ENCODE measurements at places on chromosomes 1 and 21.

DNA sequence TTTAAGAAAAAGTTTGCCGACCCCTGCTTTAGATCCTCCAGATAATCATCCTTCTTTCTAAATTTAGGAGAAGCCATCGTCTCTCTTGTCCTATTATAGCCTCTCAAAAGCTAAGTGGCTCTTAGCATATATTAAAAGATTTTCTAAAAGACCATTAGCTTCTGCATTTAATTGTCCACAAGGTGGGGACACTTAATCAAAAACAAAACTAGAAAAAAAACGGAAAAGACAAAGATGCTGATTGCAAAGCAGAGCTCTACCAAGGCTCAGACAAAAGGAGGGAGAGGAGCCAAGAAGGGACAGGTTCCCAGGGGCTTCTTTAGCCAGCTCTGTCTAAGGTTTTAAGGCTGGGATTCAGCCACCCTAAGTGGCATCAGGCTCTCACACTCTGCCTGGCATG, 128.3 kb upstream of the HMGB4 start:
- DNase-seq = no peak

DNA sequence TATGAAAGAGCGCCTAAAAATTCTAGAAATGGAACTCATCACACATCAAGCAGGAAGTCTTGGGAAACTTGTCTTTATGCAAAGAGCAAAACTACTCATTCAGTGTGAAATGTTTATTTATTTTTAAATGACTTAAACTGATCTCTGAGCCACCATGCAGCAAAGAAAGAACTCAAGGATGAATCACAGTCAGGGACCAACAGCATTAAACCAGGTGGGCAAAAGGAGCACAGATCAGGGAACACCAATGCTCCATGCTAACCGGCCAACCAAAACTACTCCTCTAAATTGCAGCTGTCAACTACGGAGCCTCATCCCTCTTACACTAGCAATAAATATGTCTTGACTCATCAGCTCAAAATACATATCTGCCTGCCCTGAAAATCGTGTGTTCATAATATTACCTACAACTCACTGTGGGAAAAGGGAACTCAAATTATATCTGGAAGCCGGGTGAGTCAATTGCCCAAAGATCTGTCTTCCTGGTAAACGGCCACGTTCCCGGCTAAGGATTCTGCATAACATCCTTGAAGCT, 129.2 kb downstream of the PTPN14 start:
- no peak for DNase-seq

DNA sequence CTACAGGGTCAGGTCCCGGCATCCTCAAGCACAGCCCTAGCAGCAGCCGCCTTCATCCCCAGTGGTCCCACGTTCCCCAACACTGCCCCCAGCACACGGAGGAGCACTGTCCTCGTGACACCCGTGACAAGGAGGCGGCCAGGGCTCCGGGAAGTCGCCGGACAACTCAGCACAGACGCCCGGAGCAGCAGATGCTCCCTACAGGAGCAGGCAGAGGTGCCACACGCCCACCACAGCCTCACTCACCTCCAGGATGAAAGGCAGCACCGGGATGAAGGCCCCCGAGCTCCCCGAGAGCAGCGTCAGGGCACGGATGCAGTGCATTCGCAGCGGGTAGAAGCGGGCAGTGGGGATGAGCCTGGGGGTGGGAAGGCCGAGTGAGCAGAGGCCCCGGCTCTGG, 8.2 kb downstream of the NOC2L start:
- no peak for DNase-seq

DNA sequence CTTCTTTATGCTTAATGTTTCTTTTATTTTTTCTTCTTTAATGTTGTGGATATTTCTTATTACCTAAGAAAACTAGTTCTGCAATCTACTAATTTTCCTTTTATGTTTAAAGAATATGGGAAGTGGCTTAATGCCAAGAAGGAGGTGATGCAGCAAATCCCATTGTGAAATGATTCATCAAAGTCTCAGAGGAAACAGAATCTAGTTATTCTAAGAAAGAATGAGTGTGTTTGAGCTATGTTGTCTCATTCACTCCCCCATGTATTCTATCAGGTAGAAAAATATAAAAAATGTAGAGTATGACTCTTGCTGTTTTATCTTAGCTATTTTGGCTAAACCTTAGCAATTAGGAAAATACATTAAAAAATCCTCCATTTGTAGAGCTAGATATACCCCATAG, 659.9 kb upstream of the RGS18 start:
- no peak for DNase-seq

- DNase-seq = peak; percentile 67
Observed at GRCh38 chr1:31064718-31065309, 703 bp downstream of the PUM1 start.

- no peak for DNase-seq
Observed at GRCh38 chr1:245591346-245592188, 436.8 kb downstream of the KIF26B start.

DNA sequence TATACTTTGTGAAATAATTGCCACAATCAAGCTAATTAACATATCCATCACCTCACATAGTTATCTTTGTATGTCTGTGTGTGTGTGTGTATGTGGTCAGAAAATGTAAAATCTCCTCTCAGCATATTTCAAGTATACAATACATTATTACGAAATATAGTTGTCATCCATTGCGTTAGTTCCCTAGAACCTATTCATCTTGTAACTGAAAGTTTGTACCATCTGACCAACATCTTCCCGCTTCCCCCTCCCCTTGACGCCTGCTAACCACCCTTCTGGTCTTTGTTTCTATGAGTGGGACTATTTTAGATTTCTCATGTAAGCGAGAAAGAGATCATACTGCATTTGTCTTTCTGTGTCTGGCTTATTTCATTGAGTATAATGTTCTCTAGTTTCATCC, 455.3 kb downstream of the KCNT2 start:
- no peak for DNase-seq

DNA sequence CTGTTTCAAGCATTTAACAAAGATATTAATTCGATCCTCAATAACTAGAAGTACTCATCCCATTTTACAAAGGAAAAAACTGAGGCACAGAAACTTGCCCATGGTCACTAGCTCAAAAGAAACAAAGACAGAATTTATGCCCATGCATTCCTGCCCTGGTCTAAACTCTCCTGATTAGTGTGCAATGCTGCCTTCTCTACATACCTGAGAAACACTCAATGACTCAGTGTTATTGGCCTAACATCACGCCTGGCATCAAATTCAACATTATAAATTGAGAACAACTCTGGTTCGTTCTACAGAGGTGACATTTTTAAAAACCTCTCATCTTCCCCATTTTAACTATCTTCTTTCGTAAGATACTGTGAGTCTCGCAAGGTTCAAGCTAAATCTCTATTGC, 5.2 kb downstream of the APP start:
- no peak for DNase-seq

DNA sequence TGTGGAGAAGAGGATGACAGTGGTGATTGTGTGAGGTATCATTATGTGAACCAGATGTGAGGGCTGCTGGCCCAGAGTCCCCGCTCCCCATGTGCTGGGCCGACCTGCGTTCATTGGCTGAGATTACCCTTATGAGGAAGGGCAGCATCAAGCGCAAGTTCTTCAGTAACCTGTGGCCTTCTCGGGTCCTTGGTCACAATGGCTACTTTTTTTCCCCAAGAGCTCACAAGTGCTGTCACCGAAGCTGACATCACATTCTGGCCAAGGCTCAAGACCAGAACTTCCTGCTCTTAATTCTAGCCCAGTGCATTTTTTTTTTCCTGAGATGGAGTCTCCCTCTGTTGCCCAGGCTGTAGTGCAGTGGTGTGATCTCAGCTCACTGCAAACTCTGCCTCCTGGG, 262.9 kb downstream of the RHOU start:
- DNase-seq = no peak

DNA sequence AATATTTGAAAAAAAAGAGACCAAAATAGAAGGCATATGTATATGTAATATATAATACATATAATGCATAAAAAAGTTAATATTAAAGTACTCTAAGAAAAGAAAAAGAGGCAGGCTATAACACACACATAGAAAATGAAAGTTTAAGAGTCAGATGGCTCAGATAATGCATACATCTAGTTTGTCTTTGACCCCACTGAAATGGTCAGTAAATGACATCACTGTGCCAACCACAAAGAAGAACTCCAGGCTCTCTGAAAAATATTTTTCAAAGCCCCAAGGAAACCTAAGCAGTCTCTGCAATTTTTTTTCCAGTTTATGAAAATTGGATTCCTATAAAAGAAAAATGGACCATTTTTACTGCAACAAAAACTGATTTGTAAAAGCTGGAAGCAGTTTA, 55.4 kb upstream of the SCYL3 start:
- no peak for DNase-seq

Data from hematopoietic multipotent progenitor cell treated with erythropoietin and hydrocortisone succinate and interleukin-3 and kit ligand, for 17 days (in vitro differentiated cells).